ENCODE measurements at places on chromosomes 4 and X.

DNA sequence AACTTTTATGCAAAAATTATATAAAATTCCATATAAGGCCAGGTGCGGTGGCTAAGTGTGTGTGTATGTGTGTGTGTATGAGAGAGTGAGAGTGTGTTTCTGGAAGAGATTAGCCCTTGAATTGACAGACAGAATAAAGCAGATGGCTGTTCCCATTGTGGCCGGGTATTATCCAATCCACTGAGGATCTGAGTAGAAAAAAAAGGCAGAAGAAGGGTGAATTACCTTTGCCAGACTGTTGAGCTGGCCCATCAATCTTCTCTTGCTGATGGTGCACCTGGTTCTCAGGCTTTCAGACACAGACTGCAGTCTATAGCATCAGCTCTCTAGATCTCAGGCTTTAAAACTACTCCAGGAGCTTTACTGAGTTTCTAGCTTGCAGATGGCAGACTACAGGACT lies 92.2 kb upstream of the SLIT2 start:
- no peak for DNase-seq

GRCh38 chr4:52982255-52982945 lies 120.3 kb downstream of the RASL11B start:
- peak; percentile 85 for DNase-seq

DNA sequence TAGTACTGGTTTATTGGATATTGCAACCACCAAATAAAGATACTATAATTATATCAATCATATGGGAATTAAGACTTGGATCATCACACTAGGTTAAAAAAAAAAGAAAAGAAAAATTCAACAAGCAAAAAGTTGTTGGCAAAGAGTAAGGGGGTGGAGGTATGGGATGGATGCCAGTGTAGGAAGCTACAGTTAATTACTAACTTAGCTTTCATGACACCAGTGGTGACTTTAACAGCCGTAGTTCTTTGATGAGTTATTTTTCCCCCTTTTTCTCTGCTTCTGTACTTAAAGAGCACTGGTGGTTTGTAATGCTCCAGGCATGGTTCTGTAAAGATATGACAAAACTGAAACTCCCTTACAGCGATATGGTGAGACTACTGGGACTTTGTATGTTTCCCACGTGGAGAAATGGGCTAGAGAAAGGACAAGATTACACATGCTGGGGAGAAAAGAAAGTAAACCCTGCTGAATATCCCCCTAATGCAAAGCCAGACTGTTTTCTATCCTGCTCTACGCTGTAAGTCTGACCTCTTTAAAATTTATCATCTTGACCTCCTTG lies 210.8 kb downstream of the SPOCK3 start:
- no peak for DNase-seq

DNA sequence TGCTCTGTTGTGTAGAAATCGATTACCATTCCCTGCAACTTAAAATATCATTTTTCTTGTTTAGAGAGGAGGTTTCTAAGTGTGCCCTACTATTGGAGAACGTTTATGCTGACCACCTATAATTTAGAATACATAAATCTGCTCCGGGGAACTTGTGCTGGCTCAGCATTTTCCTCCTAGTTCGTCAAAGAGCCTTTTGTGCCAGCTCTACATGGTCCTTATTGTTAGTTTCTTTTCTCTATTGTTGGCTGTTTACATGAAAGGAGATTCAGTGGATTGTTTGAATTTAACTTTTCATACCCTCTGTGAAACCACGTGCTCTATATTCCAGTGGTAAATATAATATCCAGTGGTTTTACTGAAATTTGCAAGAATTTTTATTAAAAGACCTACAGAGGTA lies 53.4 kb upstream of the ATP8A1 start:
- DNase-seq = no peak

DNA sequence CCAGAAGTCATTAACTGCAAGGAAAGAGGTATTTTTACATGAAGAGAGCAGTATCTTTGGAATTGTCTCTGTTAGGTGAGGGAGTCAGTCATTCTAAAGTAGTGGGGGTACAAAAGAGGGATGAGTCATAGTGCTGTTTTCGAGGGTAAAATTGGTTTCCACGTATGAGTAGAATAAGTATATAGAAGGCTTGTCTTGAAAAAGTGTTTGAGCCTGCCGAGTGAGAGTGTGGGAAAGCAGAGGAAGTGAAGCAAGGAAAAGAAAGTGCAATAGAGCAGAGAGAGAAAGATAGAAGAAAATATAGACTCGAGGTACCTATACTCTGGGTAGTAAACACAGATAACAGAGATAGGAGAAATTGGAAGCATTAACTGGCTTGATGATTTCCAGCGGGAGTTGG lies 696.4 kb downstream of the DMD start:
- no peak for DNase-seq

DNA sequence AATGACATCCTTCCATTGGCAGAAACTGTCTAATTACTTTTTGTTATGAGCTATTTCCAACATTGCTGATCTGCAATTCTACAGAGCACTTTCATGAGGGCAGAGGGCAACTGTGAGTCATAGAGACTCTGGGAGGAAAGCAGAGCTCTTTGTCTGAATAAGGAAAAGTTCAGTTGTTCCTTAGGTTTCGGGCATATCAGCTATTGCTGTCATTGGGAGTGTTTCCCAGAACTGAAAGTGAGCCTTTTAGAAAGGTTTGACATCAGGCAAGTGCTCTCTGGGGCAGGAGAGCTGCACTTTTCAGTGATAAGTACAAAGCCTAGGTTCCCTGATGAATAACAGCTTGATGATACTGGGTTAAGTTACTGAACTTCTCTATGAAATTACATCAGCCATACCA lies 119.2 kb upstream of the EDNRA start:
- DNase-seq = peak; percentile 65

GRCh38 chr4:90293320-90293719 lies 166.1 kb downstream of the CCSER1 start:
- no peak for DNase-seq

GRCh38 chrX:17854531-17854930 lies 6.6 kb downstream of the RAI2 start:
- peak; percentile 46 for DNase-seq

GRCh38 chr4:127045861-127046260 lies 586.9 kb upstream of the INTU start:
- no peak for DNase-seq

DNA sequence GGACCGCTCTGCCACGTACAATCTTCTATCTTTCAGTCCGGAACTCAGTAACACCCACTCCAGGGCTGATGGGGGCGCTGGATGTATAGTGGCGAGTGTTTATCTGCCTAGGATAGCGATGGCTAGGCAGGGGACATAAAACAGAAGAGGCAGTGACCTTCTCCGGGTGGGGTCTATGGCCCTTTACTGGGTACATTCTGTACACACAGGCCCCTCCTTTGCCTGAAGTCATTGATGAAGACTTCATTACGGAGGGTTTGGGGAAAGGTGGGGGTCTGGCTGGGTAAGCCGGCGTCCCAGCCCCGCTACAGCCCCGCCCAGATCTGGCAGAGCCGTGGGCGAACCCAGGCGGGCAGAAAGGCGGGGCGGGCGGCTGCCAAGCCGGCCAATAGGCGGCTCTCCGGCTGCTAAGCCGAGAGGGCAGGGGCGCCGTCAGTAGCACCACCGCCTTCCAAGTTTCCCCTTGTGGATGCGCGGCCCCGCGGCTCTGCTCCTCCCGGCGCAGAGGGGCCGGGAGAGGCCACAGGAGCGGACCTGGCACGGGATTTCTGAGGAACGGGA lies at the start of gene CHST7:
Gene CHST7, plus strand, starts transcription at position 435 of the 561 bp plus-strand sequence. CDS start 167 bp downstream, outside the sequence.
- DNase-seq = peak; percentile 67

GRCh38 chr4:2252530-2253091 lies 9.3 kb downstream of the MXD4 start:
- no peak for DNase-seq
